Stimulated activated CD8-positive, alpha-beta memory T cell treated with anti-CD3 and anti-CD28 coated beads, Interleukin-4, amount 100 ng/mL, for 4 hours (primary cell): ENCODE measurements at places on chromosomes 3 and 15.
A peak's percentile ranks its signal among the peaks of the same experiment; 100 is the strongest.

DNA sequence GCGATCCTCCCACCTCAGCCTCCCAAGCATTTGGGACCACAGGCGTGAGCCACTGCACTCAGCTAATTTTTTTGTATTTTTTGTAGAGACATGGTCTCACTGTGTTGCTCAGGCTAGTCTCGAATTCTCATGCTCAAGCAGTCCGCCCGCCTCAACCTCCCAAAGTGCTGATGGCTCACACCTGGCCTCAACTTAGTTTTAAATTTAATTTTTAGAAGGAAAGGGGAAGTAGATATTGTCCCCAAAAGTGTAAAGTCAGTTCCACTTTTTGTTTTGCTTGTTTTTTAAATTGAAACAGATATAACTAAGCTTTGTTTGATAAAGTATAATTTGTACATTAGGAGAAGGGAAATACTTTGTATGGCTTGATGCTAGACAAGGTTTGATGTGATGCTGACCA is 31.3 kb upstream of the NFKBIZ start:
- DNase-seq, result no peak

GRCh38 chr3:40669176-40669575 is 144.4 kb downstream of the ZNF621 start:
- DNase-seq, result no peak

- no peak for DNase-seq
These were observed 33.7 kb downstream of the HGD start for GRCh38 chr3:120648290-120648689.

- no peak for DNase-seq
These were observed 448.0 kb upstream of the NECTIN3 start for GRCh38 chr3:110623571-110623970.

DNA sequence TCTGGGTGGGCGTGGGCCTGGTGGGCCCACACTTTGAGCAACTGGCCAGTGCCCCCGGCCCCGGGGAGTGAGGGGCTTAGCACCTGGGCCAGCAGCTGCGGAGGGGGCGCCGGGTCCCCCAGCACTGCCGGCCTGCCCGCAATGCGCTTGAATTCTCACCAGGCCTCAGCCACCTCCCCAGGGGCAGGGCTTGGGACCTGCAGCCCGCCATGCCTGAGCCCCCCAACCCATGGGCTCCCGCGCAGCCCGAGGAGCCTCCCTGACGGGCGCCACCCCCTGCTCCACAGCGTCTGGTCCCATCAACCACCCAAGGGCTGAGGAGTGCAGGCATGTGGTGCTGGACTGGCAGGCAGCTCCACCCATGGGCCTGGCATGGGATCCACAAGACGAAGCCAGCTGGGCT is 484.3 kb downstream of the UNC13C start:
- DNase-seq, result no peak

GRCh38 chr15:71143373-71144310 is 28.4 kb downstream of the THSD4 start:
- DNase-seq, result no peak

DNA sequence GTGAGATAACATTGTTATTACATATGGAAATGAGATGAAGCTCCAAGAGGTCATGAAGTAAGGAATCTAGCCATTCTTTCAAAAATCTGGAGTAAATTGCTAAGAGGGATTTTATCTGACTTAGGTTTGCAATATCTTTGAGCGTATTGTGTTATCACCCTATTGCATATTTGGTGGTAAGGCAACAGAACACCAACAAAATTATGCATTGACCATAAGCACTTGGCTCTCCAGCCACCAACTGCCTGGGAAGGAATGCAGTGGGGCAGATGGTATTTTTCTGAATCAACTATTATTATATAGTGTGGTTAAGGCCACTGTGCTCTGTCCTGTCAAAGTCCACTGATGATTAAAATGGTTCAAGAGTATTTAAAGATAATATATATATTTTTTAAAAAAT is 287.9 kb upstream of the SEMA6D start:
- no peak for DNase-seq

DNA sequence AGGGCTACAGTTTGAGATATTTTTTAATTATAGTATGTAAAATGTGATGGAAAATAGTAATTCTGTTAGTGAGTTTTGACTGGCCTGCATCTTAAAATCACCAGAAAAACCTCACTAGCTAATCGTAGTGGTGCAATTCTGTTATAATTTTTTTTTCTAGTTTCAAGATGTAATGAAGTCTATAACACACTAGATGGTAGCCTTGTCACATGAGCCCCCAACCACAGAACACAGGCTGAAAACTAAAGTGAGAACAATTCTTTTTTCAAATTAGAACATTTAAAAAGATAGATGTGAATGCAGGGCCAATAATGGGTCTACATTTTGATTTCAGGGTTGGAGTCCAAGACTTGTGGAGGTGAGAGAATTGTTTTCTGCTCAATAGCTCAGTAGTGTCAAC is 83.3 kb upstream of the KCNH8 start:
- no peak for DNase-seq

DNA sequence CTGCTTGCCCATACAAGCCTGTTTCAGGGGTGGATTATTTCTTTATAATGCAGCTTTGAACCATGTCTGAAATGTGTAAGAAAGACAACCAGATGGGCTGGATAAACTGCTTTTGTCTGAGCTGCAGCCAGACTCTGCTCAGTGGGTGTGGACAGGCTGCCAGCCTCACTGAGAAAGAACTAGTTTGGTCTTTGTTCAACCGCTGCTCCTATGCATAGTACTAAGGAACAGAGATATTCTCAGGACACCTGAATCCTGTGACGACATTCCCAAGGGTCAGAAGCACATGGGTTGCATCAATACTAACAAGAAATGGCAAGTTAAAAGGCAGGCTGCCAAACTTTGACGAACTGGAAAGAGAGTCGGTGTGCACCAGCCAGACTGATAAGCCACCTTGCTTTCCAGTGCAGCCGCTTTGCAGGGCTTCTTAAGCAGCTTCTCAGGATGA is 57.2 kb downstream of the PLD1 start:
- DNase-seq, result no peak

DNA sequence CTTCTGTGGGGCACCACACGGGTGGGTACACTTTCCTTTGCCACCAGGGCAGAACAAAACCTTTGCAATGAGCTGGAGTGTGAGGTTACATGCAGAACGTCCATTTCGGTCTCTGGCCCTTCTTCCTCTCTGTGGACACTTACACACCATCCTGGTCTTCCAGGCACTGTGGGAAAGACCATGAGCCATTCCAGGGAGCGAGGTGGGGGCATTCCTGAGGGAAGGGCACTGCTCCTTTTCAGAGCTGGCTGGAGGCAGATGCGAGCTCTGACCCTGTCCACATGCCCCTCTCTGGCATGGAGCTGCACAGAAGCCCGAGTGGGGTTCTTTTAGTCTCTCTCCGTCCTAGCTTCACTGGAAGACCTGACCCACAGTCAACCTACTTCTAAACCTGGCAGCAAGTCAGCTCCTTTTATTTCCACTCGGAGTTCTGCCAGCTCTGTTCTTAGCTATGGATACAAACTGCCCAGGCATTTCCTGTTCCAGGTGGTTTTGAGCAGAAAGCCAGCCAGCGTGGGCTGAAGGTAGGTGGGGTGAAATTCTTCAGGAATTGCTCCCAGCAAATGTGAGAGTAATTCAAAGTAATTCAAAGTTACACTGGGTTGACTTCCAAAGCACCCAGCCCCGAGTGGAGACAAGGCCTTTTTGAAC is 281.4 kb downstream of the ADAMTS17 start:
- no peak for DNase-seq

DNA sequence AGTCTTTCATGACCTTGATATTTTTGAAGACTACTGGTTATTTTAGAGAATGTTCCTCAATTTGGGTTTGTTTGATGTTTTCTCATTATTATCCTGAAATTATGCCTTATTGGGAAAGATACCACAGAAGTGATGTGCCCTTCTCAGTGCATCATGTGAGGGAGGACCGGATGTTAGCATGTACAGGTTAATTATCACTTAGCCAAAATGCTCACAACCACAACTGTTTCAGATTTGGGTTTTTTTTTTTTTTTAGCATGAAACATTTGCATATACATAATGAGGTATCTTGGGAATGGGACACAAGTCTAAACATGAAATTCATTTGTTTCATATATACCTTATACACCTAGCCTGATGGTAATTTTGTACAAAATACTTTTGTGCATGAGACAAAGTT is 59.8 kb downstream of the PIK3R4 start:
- no peak for DNase-seq

GRCh38 chr3:179703816-179704215 is 51.0 kb downstream of the USP13 start:
- no peak for DNase-seq

DNA sequence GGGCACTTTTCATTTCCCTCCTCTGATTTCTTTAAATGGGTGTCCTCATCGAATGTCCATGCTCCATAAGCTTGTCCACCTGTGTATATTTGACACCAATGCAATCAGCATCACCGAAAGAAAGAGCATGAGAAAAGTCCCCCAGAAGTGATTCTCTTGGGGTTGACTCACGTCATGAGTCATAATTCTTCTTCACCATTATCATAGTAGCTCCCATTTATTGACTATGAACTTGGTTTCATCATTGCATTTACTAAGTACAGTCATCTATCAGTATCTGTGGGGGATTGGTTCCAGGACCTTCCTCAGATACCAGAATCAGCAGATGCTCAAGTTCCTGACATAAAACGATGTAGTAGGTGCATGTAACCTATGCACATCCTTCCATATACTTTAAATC is 372.5 kb upstream of the CFAP20DC start:
- DNase-seq, result no peak

GRCh38 chr15:70140543-70141375 is 43.0 kb upstream of the TLE3 start:
- DNase-seq, result no peak

DNA sequence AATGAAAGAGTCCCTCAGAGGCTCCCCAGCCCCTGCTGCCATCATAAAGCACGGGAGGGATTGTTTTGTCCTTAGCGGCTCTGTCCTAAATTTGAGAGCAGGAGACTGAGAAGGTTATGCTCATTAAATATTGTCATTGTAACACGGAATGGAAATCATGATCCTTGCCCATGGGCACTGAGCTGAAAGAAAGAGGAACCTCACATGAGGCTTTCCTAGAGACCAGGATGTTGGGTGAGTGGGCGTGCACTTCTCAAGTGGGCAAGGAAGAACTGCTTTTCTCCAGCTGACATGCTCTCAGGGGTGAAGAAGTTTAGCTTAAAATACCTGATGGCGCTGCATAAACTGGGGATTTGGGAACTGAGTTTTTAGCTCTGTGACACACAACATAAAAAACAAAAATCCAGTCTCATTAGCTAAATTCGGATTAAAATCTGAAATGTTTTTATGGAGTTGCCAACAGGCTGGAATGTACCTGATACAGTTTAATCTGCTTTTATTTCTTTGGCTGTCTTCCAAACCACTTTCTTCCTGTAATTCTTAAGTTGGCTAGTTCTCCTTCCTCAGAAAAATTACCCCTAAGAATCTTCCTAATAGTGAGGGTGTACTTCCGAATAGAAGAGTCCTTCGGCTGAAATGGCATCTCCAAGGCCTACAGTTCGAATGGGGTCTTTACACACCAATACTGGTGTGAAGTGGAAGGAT is 31.7 kb downstream of the ADPGK start:
- no peak for DNase-seq

DNA sequence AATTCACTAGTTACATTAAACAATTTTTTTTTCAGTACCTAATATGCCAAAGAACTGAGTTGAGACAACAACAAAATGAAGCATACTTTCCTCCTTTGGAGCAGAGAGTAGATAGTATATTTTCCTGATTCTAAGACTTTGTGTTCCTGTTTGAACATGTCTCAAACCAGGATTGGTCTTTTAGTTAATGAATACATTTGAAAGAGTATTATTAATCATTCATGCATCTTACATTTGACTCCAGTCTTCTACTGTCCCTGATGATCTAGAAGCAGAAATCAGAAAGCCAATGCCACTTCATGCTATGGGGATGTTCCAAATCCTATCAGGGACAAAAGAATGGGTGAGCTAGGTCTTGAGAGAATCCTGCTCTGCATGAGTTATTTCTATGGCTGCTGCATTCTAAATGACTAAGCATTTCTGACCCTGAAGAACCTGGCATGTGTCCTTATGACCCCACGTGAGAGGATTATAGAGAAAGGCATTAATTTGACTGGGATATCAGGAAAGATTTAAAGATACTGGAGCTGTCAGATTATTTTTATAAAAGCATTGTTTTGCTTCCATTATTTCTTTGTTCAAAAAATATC is 32.9 kb upstream of the MBNL1 start:
- no peak for DNase-seq

DNA sequence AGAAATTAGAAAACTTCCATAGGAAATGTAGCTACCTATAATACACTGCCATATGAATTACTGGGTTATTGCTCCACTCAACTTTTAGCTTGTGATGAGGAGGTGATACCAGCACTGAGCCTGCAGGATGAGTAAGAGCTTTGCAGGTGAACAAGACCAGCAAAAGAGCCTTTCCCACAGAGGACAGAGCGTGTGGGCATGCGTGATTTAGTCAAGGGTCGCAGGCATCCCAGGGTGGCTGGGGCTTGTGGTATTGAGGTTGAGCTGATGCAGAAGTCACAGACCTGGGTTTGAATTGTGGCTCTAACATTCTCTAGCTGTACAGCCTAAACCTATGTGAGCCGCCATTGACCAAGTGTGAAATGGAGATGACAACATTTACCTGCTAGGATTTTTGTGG is 5.6 kb downstream of the NRROS start:
- DNase-seq, result no peak

GRCh38 chr3:157160658-157161424 is 894 bp upstream of the CCNL1 start:
- peak; percentile 49 for DNase-seq

- DNase-seq, result no peak
These were observed 35.4 kb upstream of the SLC7A14 start for GRCh38 chr3:170621256-170621655.

GRCh38 chr15:58752716-58753115 is 3.2 kb upstream of the ADAM10 start:
- DNase-seq, result no peak

DNA sequence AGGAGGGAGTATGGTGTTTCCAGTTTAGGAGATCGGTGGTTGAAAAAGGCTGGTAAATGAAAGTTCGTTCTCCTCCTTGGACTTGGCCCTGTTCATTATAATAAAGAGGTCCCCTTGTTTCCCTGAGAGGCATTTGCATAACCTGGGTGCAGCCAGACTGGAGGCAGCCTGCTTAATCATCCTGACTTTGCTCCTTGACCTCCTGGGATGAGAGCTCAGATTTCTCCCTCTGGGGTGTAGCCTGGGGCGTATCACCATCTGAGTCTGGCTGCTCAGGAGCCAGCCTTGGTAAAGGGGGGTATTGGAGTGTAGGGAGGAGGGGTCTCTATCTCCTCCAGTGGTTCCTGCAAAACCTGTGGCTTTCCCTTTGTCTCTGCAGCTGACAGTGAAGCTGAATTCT is 21.3 kb upstream of the ACAD9 start:
- no peak for DNase-seq

DNA sequence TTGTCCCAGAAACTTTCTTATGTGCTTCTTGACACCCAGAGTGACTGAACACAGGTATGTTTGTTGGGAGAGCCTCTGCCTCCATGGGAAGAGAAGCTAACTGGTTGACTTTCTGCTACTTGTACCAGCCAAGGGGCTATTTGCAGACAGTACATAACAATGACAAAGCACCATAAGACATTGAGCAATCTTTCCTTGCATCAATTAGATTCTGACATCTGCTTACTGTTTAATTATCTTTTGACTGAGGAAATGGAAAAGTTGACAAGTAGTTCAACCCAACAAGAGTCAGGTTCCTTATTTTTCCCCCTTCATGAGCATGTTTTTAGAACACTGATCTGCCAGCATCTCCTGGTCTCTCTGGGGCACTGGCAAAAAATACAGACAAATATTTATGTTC is 157.7 kb downstream of the RPLP1 start:
- no peak for DNase-seq
